ENCODE measurements at places on chromosomes 5 and 9. TPM values are rescaled to one million over a fixed set of nuclear protein-coding genes. Genes with fewer than 3 reads are reported as not detected.

GRCh38 chr9:15300218-15300617 is 6.8 kb downstream of the TTC39B start:
- no peak for DNase-seq

- no peak for DNase-seq
Measured at GRCh38 chr9:106622164-106622487, 240.8 kb upstream of the ZNF462 start.

DNA sequence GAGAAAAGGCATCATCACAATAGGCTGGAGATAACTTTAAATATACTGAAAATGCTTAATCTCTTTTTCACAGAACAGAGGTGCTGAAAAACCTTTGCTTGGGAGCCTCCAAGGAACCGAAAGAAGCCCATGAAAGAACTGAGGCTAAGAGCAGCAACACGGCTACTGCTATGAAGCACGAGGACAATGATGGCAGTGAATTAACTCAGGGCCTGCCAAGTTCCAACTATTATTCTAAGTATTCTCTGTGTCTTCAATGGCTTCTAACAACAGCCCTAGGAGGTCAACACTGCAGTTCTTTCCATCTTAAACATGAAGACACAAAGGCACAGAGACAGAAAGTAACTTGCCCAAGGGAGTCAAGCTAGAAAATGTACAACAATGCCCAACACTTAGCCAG is 293.0 kb upstream of the DAP start:
- DNase-seq = no peak

DNA sequence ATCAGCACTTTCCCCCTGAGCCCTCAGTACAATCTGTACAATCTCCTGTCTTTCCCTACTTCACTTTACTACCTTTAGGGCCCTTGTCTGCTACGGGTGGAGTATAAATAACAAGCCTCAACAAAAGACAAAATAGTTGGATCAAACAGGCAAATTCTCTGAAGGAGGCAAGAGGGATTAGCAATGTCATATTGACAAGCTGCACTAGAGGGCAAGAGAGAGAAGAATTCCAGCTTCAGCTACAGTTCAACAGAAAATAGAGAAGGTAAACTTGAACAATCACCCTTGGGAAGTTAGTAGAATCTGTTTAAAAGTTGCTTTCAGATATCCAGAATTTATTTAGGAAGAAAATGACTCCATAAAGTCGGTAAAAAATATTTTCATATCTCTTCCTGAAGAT is 68.4 kb upstream of the IZUMO3 start:
- DNase-seq = no peak

Gene NEURL1B
- total RNA-seq = 27.9 TPM

Gene PCDHGA3
- 4.0 TPM for total RNA-seq

Gene PTGR1
- total RNA-seq = 276 TPM

Gene NTNG2
- total RNA-seq = 3.5 TPM

Gene PALM2AKAP2
- 10.1 TPM for total RNA-seq

Gene ARL10
- 6.6 TPM for total RNA-seq
